Stimulated activated CD8-positive, alpha-beta memory T cell treated with anti-CD3 and anti-CD28 coated beads, Interleukin-7, amount 100 ng/mL, for 4 hours (primary cell): ENCODE measurements at places on chromosomes 5 and 9.

DNA sequence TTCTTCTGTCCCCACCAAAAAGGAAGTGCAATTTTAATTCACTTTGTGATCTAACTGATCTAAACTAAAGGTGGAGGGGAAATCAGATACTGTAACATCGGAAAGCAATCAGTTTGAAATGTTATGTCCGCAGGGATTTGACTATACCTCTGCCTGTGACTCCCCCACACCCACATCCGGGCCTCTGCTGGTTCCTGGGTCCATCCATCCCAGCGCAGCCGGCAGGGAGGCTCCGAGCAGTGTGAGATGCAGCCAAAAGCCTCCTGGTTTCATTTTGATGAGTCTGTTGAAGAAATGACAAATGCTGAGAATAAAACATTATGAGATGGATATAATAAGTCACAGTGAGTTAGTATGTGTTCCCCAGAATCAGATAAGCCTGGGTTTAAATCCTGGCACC, 8.6 kb downstream of the FSTL4 start:
- DNase-seq, result no peak

- DNase-seq, result no peak
These were observed 42.7 kb downstream of the HSDL2 start for GRCh38 chr9:112422417-112423148.

DNA sequence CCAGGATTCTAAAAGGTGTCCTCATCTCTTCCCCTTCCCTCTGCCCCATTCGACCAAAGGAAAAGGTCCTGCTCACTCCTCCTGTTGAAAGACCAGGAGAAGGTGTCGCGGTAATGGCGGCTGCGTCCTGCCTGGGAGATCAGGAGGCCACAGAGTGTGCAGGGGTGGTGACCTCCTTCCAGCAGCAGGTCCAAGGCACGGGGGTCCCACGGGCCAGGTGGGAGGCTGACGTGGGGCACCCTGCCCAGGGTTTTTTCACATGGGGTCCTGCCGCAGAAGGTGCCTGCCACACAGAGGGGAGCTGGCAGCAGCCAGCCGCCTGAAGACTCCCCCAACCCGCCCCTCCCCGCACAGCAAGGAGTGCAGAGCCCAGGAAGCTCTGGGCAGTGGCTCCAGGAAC, 22.2 kb upstream of the ADAMTS2 start:
- DNase-seq, result no peak

GRCh38 chr9:10774051-10774450, 161.2 kb upstream of the PTPRD start:
- DNase-seq, result no peak

DNA sequence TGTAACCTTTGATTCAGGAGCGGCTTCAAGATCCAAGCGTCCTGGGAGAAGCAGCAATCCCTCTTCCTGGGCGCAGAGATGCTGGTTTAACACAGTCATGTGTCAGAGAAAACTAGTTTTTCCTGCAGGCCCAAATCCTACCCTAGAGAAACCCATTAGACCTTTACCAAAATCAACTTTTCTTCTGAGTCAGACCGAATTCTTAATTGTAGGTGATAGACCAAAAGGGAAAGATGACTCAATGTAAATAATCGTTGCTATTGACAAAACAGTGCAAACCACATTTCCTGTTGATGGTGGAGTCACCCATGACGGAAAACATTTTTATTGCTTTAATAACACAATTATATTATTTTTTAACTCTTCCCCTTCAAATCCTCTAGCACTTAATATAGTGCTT, 40.1 kb downstream of the SLC1A1 start:
- no peak for DNase-seq

DNA sequence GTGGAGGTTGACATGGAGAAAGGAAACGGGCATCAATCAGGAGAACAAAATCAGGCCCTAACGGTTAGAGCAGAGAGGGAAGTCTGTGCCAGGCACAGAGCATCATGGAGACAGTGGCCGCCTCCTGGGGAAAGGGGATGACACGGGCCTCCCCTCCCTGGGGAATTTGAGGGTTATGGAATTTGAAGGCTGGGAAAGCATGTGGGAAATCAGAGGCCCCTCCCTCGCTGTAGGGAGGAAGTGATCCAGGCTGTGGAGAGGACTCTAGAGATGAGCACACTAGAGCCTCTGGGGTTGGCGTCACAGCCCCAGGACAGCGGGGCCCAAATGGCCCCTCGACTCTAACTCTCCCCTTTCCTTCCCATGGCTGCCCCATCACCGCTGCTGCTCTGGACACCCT, 36.7 kb downstream of the PROP1 start:
- no peak for DNase-seq

DNA sequence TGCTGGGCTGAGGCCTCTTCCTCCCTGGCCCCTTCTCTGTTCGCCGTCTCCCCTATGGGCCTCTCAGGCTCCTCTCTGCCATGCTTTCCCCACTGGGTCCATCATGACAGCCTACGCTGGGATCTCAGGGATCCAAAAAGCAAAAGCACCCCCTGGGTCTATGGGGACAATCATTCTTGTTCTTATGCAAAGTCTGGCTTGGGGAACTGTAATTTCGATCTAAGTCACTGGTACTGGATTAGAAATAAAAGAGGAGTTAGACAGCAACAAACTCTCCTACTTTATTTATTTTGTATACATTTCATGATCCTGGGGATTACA, 86.6 kb downstream of the SLC38A9 start:
- DNase-seq, result no peak

DNA sequence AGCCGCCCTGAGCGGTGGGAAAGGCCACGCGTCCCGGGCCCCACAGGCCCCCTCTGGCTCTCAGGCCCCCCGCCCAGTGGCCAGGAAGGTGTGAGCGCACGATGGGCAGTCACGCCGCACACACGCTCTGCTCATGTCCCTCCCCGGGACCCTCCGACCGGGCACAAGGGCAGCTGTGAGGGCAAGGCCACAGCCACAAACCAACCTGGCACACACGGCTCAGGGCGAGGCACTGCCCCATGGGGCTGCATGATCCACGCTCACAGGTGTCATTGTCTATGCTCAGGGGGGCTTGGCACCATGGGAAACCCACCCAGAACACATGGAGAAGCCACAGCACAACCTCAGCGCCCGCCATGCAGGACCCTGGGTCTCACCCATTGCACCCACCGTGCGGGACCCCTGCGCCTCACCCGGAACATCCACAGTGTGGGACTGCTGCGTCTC, 51.3 kb downstream of the SLC12A7 start:
- no peak for DNase-seq

GRCh38 chr9:6564868-6565267, 80.7 kb downstream of the GLDC start:
- no peak for DNase-seq

DNA sequence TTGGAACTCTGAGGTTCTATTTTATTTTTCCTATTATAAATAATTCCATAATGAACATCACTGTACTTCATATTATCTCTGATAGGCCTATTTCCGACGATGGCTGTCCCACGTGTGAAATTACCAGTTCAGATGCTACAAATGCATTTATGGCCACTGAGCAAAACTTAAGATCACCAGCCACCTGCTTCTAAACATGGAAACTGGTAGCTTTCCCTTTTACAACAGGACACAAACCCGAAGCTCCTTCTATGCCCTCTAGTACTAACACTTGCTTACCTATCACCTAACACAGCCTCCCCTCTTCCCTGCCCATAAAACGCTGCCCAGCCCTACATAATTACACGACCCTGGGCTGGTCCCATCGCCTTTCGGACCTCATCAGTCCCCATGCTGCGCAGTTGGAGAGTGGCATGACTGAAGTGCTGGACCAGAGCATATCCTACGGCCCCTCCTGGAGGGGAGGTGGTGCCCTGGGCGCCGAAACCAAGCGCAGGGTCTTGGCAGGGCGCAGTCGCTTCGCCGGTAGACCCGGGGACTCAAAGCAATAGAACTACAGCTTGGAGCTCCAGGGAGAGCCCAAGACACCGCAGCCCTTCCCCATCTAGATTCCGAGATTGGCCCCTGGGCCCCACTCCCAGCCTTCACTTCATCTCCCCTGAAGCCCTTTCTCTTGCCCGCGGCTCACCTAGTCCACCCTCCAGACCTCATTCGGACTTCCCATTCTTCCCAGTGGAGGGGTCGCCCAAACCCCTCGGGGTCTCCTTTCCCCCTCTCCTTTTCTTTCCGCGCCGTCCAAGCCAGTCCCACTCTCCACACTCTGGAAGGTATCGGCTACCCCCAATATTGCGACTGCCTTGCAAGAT, 1.0 kb upstream of the SAP30L start:
- no peak for DNase-seq

- DNase-seq, result no peak
These were observed 32.6 kb downstream of the SSBP2 start for GRCh38 chr5:81718300-81718699.

- no peak for DNase-seq
These were observed 23.1 kb downstream of the LNPEP start for GRCh38 chr5:96958977-96959376.

- no peak for DNase-seq
These were observed 29.5 kb downstream of the RAI14 start for GRCh38 chr5:34685485-34686165.

- DNase-seq, result no peak
These were observed 2.6 kb upstream of the NSD1 start for GRCh38 chr5:177131019-177131320.

DNA sequence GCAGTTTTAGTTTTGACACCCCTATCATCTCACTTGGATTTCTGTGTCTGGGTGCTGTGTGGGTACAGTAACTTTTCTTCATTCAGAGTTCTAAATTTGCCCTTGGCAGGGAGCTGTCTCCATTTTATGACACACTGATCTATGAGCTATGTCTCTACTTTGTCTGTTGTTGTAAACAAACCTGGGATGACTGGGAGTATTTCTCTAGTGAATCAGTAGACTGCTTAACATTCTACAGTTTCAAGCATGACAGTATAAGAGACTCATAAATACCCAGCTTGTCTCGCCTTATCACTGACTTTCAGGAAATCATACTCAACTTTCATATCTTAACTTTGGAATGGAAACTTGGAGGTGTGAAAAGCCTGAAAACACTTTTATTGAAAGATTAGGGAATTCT, 212.1 kb upstream of the NUDT12 start:
- no peak for DNase-seq

DNA sequence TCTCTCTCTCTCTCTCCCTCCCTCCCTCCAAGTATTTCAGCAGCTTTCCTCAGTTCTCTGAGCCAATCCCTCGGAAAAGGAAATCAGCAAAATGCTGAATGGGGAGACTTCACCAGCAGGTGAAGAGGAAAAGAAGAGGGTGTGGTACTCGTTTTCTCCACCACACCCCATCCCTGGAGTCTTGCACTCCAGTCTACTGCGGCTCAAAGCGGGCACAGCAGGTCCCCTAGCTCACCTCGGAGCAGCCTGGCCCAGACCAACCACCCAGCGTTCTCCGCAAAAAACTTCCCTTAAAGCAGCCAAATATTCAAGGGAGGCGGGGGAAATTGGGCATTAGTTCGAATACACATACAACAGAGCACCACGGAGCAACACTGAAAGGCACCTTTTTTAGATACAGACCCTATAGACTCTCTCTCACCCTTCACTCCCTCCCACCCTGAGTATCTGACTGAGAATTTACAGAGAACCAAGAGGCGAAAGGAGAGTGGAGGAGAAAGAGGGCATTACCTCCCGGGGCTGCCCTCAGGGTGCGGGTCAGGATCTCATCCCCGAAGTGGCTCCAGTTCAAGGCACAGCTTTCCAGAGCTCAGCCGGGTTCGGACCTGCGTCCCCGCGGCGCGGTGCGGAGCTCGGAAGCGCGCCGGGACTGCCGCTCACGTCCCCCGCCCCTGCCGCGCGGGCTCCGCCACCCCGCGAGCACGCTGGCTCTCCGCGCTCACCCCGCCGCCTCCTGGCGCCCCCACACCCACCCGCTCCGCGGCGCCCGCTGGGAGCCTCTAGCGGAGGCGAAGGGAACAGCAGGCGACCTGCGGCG, 1638.5 kb upstream of the C9orf72 start:
- peak; percentile 16 for DNase-seq

- DNase-seq, result peak; percentile 37
These were observed at the start of gene GLIPR2 for GRCh38 chr9:36136272-36136893. GLIPR2 (plus strand) TSS chr9:36136733; CDS start chr9:36136779, 46 bp downstream.

GRCh38 chr9:91408475-91408874, 15.2 kb downstream of the NFIL3 start:
- no peak for DNase-seq

DNA sequence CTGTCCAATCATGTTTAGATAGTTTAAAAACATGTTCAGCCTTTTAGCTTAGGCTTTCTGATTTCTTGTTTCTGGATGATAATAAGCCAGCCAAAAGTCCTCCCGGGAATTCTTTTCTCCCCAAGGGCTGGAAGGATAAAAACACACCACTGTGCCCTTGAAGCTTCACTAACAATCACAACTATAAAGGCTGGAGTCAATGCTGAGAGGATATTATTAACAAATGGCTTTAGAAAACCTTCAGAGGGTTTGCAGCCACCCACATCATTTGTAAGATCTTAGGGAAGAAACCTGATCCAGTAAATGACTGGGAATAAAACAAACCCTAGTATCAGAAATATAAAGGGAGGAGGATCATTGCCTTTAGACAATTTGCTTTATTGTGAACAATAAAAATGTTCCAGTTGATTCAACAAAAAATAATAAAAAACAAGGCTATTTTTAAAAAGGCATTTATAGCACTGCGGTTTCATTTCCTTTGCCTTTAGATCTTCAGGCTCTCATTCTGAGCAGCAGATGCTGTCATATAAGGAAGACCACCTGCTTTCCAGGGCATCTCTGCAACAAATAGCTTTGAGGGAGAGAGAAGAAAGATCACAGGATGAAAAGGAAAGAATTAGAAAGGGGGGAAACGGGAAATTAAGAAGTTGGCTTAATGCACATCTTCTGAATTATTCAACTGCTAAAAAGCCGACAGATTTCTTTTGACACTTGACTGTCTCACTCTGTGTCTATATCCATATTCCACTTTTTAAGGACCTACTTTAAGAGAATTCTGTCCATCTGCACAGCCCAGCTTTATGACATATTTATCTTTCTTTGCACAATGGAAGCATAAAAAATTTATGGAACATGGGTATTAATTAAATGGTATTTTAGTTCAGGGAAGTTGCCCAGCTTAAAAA, 277.2 kb upstream of the SLC24A2 start:
- DNase-seq, result no peak

DNA sequence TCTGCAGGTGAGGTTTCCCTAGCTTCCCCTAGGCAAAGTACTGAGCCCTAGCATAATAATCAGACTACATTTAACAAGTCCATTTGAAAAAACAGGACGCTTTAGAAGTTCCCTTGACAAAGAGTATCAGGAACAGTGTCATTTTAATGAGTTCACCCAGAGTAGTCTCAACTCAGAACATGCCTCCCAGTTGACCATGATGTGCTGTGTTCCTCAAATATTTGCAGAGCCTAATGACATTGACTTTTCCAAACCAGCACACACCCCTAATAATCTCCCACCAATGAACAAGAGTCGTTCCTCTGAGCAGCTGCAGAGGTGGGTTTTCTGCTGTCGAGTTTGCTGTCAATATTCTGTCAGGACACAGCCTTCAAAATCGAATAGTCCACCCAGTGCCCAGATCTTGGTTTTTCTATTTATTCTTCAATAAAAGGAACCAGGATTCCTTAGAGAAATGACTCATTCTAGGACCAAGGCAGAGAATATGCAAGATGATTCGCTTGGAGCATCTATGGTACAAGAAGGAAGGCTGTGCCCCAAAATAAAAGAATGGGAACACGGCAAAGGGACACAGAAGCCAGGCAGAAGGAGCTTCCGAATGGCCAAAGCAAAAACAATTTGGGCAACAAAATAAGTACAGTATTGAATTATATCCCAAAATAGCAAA, 57.6 kb downstream of the OTULIN start:
- no peak for DNase-seq

- no peak for DNase-seq
These were observed 6.9 kb downstream of the SREK1 start for GRCh38 chr5:66151030-66151429.

- DNase-seq, result no peak
These were observed 130.2 kb downstream of the DCP2 start for GRCh38 chr5:113106821-113107220.

GRCh38 chr9:129885670-129886106, 50.4 kb downstream of the USP20 start:
- peak; percentile 84 for DNase-seq
